ENCODE measurements at places on chromosomes 2 and 18.

- no peak for DNase-seq
Measured at GRCh38 chr18:71505526-71505925, 1038.6 kb downstream of the CBLN2 start.

DNA sequence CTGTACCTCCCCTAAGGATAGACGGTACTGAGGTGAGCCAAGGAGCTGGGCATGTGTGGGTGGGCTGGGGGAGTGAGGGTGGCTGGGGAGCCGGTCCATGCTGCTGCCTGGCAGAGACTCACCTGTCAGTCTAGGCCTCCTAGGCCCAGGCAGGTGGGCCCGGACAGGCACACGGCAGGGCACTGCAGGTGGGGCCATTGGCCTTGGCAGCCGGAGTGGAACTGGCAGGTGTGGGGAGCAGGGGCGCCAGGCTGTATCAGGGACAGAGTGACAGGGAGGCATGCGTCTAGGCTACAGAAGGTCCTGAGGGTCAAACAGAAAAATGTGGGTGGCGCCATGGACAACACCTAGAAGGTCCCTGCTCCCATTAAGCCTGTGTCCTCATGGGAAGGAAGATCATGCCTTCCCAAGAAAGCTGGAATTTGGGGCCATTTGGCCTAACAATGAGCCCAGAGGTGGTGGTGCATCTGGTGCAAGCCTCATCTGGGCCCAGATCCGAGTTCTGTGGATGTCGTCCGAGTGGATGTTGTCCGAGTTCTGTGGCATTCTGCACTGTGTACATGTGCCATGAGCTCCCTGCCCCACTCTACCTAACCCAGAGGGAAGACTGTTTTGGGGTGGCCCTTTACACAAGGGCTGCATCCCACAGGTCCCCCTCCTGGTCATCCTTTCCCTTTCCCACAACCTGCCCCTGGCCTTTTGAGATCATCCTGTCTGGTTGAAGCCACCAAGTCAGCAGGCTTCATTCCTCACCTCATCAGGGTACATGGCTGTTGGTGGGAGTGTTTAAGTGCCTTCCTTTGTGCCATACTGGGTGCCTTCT lies 249.7 kb downstream of the GLI2 start:
- no peak for DNase-seq

- DNase-seq, result no peak
Measured at GRCh38 chr2:32235315-32235714, 29.4 kb downstream of the NLRC4 start.

DNA sequence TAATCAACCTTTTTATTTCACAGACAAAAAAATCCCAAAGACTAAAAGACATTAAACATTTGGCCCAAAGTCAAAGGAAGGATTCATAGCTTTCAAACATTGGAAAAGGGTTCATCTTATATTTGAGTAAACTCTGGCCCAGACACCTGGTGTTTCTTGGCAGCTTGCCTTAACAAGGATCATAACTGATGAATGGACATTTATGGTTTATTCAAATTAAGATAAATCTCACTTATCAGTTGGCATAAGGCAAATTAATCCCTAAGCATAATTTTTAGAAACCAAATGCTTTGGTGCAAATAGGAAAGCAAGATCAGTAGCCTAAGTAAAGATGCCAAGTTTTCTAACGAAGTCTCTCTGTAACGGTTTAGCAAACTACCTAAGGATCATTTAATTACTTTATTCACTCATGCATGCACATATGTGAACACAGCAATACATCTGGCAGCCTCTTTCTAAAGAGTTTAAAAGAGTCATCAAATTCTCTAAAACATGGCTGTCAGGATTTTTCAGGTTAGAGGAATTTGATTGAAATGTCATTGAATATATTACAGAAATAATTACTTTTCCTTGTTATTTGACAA lies 323.4 kb upstream of the RBMS1 start:
- DNase-seq, result peak; percentile 19

GRCh38 chr2:239574434-239575156 lies 173.8 kb upstream of the HDAC4 start:
- no peak for DNase-seq

- peak; percentile 8 for DNase-seq
Measured at GRCh38 chr2:37287966-37288365, 36.7 kb downstream of the PRKD3 start.

GRCh38 chr2:186874713-186875112 lies 25.7 kb upstream of the ZSWIM2 start:
- no peak for DNase-seq

DNA sequence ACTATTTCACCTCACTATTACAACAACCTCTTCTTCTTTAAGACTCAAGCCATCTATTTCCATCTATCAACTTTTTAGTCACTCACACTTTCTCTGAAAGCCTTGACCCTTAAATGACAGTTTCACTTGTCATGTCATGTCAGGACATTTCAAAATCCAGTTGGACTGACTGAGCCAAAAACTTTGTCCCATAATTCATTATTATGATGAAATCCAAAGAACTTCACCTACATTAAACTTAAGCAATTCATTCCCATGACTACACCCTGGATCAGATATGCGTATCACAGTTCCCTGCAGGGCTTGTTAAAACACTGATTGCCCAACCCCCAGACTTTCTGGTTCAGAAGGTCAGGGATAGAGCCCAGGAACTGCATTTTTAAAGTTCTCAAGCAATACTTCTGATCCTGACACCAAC lies 26.5 kb downstream of the LDAH start:
- DNase-seq, result no peak

GRCh38 chr2:16060125-16060935 lies 120.0 kb downstream of the MYCN start:
- no peak for DNase-seq

DNA sequence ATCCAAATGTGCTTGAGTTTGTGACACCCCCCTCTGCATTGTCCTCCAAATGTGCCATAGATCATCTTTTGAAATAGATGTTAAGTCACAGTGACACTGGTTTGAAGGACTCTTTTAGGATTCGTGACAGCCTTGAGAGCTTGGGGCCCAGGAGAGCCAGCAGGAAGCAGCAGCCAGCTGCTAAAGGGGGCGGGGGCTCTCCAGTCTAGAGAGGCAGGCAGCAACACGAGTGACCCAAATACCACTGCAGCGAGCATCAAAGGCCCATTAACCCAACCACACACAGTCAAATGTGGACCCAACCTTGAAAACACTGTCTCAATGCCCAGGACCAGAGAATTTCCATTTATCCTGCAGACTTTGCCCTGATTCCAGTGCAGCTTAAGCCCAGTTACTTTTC lies 75.6 kb downstream of the ZBTB7C start:
- no peak for DNase-seq

- DNase-seq, result no peak
Measured at GRCh38 chr2:239440511-239440959, 39.7 kb upstream of the HDAC4 start.

DNA sequence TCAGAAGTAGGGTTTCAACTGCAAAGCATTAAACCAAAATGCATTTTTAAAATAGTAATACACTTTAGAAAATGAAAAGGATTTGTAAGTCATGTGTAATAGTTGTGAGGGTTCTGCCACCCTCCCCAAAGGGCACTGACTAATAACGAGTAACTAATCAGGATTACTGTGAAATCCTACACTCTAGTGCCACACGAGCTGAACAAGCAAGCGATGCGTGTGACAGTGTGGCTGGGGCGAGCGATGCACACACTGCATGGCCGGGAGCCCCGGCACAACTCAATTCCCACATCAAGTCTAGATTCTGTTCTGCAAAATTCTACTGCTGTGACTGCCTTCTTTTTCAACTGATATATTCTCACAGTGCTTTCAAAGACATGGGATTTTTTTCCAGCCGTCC lies 156.4 kb downstream of the SEPTIN10 start:
- DNase-seq, result no peak

DNA sequence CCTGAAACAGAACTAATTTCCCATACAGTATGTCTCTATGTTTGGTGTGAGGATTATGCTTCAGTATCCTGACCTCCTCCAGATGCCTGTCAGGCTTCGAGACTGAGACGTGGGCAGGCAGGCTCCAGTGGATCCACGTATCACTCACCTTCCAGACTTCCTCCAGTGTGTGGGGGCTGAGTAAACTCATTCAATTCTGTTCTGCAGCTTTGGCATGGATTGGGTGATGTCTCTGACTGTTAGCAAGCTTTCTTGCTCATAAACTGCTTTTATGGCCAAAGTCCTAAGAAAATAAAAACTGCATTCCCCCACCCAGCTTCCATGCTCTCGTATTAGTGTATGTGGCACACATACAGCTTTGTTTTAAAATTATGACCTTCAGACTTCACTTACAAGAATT lies 53.6 kb downstream of the CCDC93 start:
- DNase-seq, result no peak

GRCh38 chr2:21818212-21818795 lies 694.5 kb downstream of the TDRD15 start:
- DNase-seq, result no peak

- DNase-seq, result no peak
Measured at GRCh38 chr2:195642027-195642678, 14.9 kb upstream of the SLC39A10 start.

DNA sequence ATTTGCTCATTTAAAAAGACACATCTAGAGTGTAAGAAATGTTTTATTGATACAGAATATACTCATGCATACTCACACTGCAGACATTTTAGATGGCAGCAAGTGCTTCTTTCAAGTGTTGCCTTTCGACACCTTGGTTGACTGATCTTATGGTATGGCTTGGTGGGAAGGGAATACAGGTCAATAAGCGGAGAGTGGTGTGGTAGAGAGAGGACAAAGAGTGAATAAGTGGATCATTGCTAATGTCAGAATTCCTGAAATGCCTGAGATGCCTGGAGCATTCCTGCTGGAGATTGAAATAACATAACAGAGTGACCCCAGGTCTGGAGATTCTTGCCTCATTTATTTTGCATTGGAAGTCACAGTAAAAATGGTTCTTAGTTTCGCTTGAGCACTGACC lies 76.7 kb downstream of the RND3 start:
- no peak for DNase-seq

GRCh38 chr18:79252904-79253633 lies 142.7 kb upstream of the NFATC1 start:
- peak; percentile 22 for DNase-seq

GRCh38 chr2:241810307-241811200 lies 1.6 kb downstream of the NEU4 start:
- DNase-seq, result no peak

DNA sequence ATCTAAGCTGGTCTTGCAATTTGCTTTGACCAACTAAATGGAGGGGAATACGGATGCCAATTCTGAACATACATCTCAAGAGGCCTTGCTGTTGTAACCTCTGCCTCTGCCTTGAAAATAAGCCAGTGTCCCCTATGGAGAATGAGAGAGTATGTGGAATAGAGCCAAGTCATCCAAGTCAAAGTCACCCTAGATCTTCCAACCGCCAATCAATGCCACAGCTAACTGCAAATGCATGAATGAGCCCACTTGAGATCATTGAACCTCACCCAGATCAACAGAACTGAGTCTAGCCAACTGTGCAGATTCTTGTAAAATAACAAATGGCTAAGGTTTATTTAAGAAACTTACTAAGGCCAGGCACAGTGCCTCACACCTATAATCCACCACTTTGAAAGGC lies 139.8 kb upstream of the TANK start:
- no peak for DNase-seq

DNA sequence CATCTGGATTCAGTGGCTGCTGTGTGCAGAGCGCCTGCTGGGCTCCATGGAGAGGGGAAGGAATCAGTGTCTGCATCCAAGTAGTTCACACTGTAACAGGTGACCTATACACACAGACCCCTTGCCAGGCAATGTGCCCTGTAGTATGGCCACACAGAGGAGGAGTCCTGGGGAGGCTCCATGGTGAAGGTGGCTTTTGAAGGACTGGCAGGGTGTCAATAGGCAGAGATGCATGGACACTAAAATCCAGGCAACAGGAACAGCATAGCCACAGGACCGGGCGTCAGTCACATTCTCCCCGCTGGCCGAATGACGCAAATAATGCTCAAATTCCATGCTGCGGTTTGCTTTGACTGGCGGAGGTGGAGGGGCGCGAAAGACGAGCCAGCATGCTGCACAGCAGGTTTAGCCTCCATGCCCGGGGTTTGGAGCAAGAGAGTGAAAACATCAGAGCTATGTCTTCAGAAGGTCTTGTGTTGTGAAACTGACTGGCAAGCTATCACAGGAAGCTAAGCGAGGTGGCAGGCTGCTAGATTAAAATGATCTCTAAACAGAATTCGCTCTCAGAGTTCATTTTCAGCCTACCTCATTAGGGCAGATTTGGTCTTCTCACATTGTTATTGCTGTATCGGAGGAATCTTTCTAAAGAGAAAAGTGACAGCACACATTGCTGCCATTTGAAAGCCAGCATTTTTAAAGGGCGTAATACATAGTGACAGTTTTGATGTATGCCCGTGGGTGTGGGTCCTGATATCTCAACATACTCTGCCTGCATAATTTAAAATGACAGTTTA lies 1.2 kb upstream of the CHMP1B start:
- DNase-seq, result peak; percentile 71

DNA sequence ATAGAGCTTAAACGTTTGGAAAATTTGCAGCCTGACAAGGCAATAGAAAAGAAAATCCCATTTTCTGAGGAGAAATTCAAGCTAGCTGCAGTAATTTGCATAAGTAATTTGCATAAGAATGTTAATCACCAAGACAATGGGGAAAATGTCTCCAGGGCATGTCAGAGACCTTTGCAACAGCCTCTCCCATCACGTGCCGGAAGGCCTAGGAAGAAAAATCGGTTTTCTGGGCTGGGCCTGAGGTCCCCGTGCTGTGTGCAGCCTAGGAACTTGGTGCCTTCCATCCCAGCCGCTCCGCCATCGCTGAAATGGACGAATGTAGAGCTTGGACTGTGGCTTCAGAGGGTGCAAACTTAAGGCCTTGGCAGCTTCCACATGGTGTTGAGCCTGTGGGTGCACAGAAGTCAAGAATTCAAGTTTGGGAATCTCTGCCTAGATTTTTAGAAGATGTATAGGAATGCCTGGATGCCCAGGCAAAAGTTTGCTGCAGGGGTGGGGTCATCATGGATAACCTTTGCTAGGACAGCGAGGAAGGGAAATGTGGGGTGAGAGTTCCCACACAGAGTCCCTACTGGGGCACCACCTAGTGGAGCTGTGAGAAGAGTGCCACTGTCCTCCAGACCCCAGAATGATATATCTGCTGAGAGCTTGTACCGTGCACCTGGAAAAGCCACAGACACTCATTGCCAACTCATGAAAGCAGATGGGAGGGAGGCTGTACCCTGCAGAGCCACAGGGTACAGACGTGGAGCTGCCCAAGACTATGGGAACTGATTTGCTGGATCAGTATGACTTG lies 164.6 kb downstream of the GULP1 start:
- peak; percentile 39 for DNase-seq
